Thymus (tissue), 14 donors: ENCODE measurements at places on chromosomes 13 and 19. TPM values are rescaled to one million over a fixed set of nuclear protein-coding genes. Genes with fewer than 3 reads are reported as not detected.

UBE2L5 gene
- total RNA-seq: 0.24 TPM

RXFP2 gene
- total RNA-seq: not detected

- no peaks in the 10 kb centered on the region for H3K4me1 ChIP-seq
- DNase-seq: no peak
- H3K4me3 ChIP-seq: no peak overlapping the region
- H3K36me3 ChIP-seq: no peaks in the 10 kb centered on the region
- H3K27ac ChIP-seq: no peak overlapping the region
- no peaks in the 10 kb centered on the region for H3K27me3 ChIP-seq
Observed at GRCh38 chr13:31891472-31891871, 140.1 kb upstream of the FRY start.

DNA sequence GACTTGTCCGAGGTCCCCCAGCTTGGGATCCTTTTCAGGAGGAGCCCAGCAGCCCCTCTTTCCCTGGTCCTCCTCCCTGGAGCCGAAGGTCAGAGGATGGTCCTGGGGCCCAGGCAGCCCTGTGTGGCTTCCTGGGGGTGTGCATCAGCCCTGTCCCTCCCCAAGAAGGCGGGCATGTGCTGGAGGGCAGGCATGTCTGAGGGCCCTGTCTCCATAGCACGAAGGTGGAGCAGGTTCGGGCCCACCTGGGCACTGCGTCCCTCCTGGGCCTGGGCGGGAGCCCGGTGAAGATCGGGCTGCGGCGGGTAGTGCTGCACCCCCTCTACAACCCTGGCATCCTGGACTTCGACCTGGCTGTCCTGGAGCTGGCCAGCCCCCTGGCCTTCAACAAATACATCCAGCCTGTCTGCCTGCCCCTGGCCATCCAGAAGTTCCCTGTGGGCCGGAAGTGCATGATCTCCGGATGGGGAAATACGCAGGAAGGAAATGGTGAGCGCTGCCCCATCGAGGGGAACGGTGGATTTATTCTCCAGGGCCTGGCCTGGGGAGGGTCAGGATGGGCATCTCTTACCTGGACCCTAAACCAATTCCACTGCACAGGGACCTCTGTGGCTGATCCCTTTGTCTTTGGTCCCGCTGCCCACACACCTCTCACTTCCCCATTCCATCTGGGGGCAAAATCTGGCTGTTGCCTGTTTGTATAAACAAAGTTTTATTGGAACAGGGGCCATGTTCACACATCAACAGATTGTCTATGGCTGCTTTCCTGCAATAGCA lies 10.9 kb downstream of the TIMM13 start:
- H3K4me3 ChIP-seq: no peak overlapping the region
- no peak overlapping the region for H3K27ac ChIP-seq
- peaks cover 14% of the 10 kb centered on the region for H3K36me3 ChIP-seq
- H3K4me1 ChIP-seq: no peaks in the 10 kb centered on the region
- DNase-seq: no peak

DNA sequence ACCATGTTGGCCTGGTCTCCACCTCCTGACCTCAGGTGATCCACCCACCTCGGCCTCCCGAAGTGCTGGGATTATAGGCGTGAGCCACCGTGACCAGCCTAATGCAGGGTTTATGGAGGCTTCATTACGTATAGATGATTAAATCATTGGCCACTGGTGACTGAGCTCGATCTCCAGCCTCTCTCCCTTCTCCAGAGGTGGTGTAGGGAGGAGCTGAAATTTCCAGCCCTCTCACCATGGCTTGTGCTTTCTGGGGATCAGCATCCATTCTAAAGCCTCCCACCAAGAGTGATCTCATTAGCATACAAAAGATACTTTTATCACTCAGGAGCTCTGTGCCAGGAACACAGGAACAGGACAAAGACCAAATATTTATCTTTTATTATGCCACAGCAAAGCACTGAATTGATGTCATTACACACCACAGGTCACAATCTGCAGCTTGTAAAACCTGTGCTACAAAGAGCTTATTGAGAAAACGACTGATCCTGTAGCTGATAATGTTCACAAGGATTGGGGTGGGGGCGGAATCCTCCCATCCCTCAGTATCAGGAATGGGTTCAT lies 32.4 kb downstream of the RHPN2 start:
- no peak overlapping the region for H3K27ac ChIP-seq
- H3K4me1 ChIP-seq: no peaks in the 10 kb centered on the region
- DNase-seq: no peak
- H3K36me3 ChIP-seq: no peaks in the 10 kb centered on the region
- no peaks in the 10 kb centered on the region for H3K27me3 ChIP-seq
